ENCODE measurements at places on chromosomes 7 and 10.

- DNase-seq: no peak
Observed at GRCh38 chr7:5584096-5584495, 160.5 kb upstream of the TNRC18 start.

DNA sequence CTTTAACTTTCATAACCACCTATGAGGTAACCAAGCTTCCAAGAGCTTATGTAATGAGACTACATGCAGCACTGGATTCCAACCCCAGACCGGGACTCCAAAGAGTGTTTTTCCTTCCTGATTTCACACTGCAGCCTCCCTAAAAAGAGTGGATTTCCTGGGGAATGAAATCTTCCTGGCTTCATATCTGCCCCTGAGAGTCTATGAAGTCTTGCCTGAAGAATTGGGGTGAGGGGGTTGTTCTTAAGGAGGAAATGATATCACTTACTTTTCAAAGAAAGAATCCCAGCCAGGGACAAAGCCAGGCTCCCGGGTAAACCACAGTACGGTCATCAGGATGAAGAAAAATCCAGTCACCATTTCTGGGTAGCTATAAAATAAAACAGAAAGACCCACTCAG lies 29.7 kb downstream of the STMP1 start:
- no peak for DNase-seq

GRCh38 chr7:93232673-93233018 lies 480 bp downstream of the VPS50 start:
- DNase-seq: no peak

GRCh38 chr10:69413221-69413865 lies 3.4 kb downstream of the TACR2 start:
- peak; percentile 41 for DNase-seq

- DNase-seq: no peak
Observed at GRCh38 chr10:28077889-28078288, 79.0 kb upstream of the ODAD2 start.

DNA sequence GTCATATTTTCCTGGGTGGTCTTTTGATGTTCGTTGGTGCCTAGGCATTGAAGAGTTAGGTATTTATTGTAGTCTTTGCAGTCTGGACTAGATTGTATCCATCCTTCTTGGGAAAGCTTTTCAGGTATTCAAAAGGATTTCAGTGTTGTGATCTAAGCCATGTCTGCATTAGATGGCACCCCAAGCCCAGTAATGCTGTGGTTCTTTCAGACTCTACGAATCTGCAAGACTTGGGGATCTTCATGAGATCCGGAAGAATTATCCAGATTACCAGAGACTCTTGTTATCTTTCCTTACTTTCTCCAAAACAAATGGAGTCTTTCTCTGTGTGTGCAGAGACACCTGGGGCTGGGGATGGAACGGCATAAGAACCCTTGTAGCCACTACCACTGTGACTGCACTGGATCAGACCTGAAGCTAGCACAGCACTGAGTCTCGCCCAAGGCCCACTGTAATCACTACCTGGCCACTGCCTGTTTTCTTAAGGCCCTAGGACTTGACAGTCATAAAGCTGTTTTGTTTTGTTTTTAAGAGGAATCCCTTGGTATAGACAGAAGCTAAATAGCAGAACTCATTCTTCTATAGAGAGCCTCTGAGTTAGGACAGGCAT lies 75.5 kb downstream of the MARCHF5 start:
- no peak for DNase-seq

- no peak for DNase-seq
Observed at GRCh38 chr7:14418633-14419032, 429.2 kb upstream of the ETV1 start.

DNA sequence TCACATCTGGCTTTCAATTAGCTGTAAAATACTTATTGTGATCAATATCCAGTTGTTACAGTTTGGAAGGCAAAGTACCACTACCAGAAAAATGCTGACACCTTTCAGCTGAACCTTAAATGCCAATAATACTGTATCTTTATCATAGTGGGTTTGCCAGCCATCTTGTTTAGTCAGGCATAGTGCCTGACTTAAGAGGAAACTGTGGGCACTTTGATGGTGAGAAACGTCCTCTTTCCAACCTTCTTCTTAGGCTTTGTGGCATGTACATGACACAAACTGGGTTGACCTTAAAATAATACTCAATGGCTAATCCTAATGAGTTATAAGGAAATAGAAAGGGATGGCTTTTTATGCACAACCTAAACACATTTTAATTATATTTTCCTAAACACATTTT lies 52.3 kb upstream of the PRR15 start:
- no peak for DNase-seq

DNA sequence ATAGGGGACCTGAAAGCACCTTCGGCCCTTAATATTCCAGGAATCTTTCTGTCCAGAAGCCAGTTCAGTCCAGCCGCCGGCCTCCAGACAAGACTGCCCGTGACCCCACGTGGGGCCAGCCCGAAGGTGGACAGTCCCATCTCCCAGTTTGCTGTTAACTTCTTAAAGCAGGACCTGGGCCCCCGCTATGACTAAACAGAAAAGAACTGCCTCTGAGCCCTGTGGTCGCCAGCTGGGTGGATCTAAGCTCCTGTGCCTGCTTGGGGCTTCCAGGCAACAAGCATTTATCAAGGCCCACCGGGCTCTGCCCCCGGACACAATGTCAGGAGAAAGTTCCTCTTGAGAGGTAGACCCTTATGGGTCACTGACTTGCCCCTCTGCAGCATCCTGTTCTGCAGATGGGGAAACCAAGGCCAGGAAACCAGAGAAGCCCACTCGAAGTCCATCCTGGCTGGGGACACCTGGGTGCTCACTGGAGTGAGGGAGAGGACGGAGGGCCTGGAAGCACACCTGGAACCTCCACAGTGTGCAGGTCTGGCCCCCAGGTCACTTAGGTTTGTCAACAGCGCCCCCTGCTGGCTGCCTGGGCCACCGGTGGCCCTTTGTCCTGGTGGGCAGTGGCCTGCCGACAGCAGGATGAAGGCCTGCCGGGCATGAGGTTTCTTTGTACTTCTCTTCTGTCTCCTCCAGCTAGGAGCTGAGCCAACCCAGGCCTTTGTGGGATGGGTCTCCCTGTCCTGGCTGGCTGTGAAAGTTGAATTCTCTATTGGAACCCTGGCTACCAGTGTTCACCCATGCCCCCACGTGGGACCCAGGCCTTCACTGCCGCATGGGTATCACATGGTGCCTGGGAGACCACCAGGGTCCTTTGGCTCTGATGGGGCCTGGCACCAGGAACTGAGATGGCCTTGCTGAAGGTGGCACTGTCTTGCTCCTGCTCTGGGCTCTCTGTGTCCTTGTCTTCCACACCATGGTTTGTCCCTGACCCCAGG lies 128.0 kb downstream of the ZMIZ1 start:
- peak; percentile 68 for DNase-seq

GRCh38 chr10:5698062-5698461 lies 13.4 kb downstream of the TASOR2 start:
- DNase-seq: no peak

DNA sequence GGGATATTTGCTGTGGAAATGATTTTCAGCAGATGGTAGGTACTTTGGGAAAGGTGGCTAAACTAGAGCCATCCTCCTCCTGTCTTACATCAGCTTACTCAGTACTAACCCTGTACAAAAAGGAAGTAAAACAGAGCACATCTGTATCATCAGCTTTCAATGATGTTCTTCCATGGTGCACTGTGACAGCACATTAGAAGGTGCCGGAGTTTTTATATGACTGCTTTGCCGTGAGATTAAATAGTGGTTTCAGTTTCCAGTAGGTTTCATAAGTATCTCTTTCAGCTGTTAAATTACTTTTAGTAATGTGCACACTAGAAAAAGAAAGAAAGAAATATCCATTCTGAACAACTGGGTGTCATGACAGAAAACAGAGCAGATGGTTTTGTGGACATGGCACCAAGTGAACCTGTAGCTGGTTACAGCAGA lies 86.5 kb downstream of the ARID5B start:
- DNase-seq: peak; percentile 52

GRCh38 chr10:84076047-84076388 lies 63.3 kb upstream of the GHITM start:
- no peak for DNase-seq

- DNase-seq: peak; percentile 44
Observed at GRCh38 chr7:91941450-91941849, 788 bp downstream of the AKAP9 start.

GRCh38 chr7:114152314-114152938 lies 233.6 kb upstream of the PPP1R3A start:
- no peak for DNase-seq

DNA sequence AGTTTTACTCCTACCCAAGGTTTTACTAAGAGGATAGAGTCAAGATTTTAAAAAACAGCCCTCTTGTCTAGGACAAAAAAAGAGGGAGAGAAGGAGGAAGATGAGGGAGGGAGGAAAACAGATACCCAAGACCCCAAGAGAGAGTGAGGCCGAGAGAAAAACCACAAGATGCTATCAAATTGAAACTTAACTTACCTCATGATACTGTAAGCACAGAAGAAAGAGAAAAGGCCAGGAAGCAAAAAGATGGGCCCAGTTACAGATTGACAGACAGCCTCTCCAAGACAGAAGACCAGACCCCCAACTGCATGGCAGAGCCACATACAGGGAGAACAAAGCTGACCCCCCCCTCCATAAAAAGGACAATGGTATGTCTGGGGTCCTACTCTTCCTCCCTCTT lies 11.4 kb downstream of the SEC31B start:
- DNase-seq: no peak

DNA sequence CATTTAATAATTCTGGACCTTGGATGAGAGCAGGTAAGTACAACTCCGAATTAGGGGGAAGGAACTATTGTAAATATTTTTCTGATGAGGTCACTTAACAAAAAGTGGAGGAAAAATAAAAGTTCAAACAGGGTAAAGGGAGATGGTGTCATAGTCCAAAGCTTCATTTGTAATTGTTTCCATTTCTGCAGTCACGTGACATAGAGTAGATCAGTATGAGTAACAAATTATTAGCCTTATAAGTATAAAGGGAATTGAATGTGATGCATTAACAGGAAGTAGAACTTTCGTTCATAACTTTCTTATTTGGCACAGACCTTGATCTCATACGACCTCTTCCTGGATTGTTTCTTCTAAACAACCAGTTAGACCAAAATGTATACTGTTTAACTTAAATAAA lies 347.2 kb upstream of the TPK1 start:
- no peak for DNase-seq

- no peak for DNase-seq
Observed at GRCh38 chr7:69245646-69246045, 352.6 kb upstream of the AUTS2 start.

DNA sequence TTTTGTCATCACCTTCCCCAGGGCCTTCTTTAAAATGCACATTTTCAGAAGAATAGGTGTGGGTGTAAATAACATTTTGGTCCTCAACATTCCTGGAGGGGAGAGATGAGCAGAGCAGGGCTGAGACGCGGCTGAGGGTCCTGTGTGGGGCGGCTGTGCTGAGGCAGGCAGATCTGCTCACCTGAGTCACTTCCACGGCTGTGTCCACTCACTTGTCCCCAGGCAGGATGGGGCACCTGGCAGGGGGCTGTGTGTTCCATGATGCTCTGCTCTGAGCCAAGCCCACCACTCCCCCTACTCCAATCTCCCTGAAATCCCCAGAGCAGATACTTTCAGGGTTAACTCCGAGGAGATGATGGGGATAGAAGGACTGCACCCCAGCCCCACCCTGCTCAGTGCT lies 93.8 kb downstream of the GLRX3 start:
- no peak for DNase-seq

GRCh38 chr10:31605861-31606525 lies 287.0 kb downstream of the ZEB1 start:
- no peak for DNase-seq

GRCh38 chr7:128867241-128867640 lies 4.6 kb downstream of the ATP6V1F start:
- DNase-seq: no peak

DNA sequence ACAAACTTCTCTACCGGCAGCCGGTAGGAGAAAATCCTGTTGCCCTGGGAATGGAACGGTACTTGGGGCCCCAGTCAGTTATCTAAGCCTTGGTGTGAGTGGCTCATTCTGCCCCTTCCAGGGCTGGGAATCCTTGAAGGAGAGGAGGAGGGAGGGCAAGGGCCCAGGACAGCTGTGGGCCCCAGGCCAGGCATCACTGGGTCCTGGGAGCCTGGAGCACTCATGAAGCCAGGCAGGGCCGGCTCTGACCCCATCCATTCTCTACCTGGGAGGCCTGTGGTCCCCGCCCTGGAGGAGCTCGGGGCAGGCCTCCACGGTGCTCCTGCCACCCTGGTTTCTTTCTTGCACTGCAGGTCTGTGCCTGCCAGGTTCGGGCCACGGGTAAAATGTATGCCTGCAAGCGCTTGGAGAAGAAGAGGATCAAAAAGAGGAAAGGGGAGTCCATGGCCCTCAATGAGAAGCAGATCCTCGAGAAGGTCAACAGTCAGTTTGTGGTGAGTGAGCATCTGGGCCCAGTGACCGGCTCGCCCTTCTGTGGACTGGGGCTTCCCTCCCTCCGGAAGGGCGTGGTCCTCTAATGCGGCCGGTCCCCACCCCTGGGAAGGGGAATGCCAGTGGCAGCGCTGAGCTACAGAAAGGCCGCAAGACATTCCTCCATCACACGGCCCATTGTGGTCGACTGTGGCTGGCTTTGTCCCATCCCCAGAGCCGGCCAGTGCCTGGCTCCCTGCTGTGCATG lies 111.3 kb downstream of the RGS10 start:
- DNase-seq: no peak

- DNase-seq: no peak
Observed at GRCh38 chr7:111588065-111588433, 25.8 kb upstream of the IMMP2L start.

GRCh38 chr10:123297175-123297574 lies 143.0 kb downstream of the BUB3 start:
- no peak for DNase-seq

- no peak for DNase-seq
Observed at GRCh38 chr10:128149267-128150014, 23.2 kb upstream of the MKI67 start.

- DNase-seq: no peak
Observed at GRCh38 chr10:4067531-4067930, 282.5 kb upstream of the KLF6 start.

- DNase-seq: no peak
Observed at GRCh38 chr7:24609570-24609969, 36.3 kb downstream of the PALS2 start.

- DNase-seq: no peak
Observed at GRCh38 chr7:117492649-117493048, 12.8 kb downstream of the CFTR start.

- no peak for DNase-seq
Observed at GRCh38 chr7:100603726-100604027, 1.5 kb downstream of the PCOLCE start.

DNA sequence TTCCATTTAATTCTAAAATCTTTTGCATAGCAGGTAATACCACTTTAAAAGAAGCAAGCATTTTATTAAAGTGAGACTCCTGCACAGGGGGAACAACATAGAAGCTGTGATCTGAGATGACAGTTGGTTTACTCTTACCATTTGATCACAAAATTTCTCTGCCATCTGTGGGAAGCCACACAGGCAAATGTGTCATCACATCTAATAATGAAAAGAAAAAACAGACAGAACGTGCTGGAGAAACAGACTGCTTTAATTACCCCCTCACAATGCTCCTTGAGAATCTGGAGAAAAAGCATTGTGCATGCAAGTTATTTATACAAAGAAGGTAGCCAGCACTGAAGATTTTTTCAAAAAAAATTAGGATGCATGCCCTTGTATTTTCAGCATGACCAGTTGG lies 165.2 kb upstream of the PTER start:
- no peak for DNase-seq

GRCh38 chr7:29239638-29240037 lies 45.1 kb downstream of the CHN2 start:
- peak; percentile 6 for DNase-seq

All from CD4-positive, alpha-beta T cell treated with Interleukin-12 subunit alpha and Interleukin-12 subunit beta, for 1 hour (primary cell).